ENCODE measurements at places on chromosomes 3 and 15. TPM values are rescaled to one million over a fixed set of nuclear protein-coding genes. Genes with fewer than 3 reads are reported as not detected.

The SNRPN gene
- total RNA-seq, result 442 TPM

The CX3CR1 gene
- not detected for total RNA-seq

The ERC2 gene
- 24.8 TPM for total RNA-seq

The WDR49 gene
- not detected for total RNA-seq

GRCh38 chr3:7874116-7874515 is 627.5 kb upstream of the LMCD1 start:
- DNase-seq, result no peak
- no peak overlapping the region for H3K27ac ChIP-seq
- no peaks in the 10 kb centered on the region for H3K4me1 ChIP-seq
- H3K4me3 ChIP-seq, result no peak overlapping the region
- no peaks in the 10 kb centered on the region for H3K27me3 ChIP-seq

DNA sequence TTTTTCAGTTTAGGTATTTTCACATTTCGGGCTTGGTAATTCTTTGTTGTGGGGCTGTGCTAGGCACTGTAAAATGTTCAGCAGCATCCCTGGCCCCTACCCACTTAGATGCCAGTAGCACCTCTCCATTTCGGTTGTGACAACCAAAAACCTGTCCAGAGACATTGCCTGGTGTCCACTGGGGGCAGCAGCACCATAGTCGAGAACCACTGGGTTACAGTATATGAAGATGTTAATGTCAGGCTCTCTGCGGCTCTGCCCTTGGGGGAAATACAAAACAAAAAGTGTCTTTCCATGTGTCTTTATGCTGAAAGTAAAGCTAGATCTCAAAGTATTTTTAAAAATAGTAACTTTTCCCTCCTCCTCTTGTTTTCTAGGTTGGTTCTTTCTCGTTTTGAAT is 177.2 kb downstream of the ITPR1 start:
- H3K27me3 ChIP-seq, result no peaks in the 10 kb centered on the region
- no peak overlapping the region for H3K27ac ChIP-seq
- H3K4me1 ChIP-seq, result no peaks in the 10 kb centered on the region
- H3K36me3 ChIP-seq, result no peaks in the 10 kb centered on the region
- DNase-seq, result peak; percentile 23

DNA sequence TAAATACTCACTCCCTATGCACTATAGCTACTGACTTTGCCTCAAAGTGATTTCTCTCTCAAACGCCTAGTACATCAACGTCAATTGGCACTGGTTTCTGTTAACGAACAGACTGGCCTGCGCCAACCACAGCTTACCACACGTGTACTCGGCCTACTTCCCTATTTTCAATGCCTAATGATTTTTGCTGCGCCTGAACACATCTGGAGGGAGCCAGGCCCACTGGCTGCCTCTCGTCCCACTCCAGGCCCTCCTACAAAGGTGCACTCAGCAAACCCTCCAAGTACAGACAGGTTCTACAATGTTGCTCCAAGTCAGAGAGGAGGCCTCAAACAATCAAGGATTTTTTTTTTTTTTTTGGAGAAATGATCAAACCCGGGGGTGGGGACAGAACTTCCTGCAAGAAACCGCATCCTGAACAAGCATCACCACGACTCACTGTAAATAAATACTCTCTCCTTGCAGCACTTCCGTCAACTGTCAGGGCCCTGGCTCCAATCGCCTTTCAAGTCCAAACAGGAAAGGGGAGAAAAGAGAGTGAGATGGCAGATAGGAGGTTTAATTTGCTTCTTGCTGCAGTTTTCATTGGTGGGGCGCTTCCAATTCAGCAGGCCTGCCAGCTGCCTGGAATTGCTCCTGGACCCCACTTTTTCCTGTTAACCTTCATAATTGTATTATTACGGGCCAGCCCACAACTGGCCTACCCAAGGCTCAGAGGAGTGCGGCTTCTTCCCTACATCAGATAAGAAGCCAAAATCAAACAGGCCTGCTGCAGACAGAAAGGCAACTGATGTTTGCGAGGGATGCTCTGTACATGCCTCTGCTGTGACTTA is 139.3 kb downstream of the FOXP1 start:
- no peak for DNase-seq
- no peak overlapping the region for H3K4me3 ChIP-seq
- H3K27ac ChIP-seq, result no peak overlapping the region
- H3K36me3 ChIP-seq, result no peaks in the 10 kb centered on the region
- H3K27me3 ChIP-seq, result no peaks in the 10 kb centered on the region

GRCh38 chr3:52216585-52217408 is 8.6 kb downstream of the TLR9 start:
- no peak overlapping the region for H3K4me3 ChIP-seq
- no peak for DNase-seq
- H3K27ac ChIP-seq, result no peak overlapping the region
- peaks cover 3% of the 10 kb centered on the region for H3K4me1 ChIP-seq
- H3K27me3 ChIP-seq, result no peaks in the 10 kb centered on the region
